ENCODE measurements at places on chromosomes 2 and 18.

DNA sequence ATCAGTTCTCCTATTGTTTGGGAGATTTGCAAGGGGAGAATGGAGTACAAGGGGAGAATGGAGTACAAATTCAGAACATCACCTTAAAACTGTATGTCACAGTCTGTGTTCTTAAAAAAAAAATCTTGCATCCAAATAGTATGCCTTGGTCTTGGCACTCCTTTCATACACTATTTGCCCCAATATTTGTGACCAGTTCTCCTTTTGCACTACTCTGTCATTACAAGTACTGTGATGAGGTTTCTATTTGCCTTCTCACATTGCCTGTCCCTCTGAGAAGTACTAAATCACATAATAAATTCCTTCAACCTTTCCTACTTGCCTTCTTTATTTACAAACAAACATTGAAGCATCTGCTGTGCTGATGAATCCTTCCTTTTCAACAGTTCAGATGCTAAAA is 36.0 kb upstream of the NCK2 start:
- no peak for DNase-seq

DNA sequence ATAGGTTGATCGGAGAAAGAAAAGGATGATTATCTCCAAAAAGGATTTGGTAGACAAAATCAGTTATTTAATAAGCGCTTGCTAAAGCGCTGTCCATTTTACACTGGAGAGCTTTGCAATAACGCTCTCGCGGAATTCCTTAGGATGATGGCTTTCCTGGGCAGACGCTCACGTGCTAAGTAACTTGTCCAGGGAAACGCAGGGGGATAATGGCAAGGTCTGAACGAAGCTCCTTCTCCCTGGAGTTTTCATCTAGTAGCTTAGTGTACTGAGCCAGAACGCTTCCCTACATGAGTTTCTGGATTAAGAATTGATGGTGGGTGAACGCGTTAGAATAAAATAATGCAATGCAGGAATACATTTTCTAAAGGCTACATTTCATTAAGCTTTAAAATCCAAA is 739.5 kb upstream of the SALL3 start:
- no peak for DNase-seq

GRCh38 chr2:238129166-238130010 is 9.1 kb upstream of the KLHL30 start:
- DNase-seq, result no peak

DNA sequence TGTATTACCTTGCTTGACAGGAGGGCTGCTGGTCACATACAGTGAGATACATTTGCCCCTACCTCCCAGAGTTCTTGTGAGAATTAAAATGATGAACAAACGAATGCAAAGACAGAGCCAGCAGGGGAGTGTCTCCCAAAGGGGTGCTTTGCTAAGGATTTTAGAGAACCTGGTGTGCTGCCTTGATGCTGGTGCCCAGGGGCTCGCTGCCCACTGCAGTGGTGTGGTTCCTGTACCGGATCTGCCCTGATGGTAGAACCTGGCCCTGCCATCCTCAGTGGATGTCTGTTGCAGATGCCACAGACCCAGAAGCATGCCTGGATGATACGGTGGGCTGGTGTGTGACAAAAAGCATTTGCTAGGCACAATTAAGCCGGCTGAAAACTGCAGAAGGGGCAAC is 414.8 kb upstream of the HS6ST1 start:
- no peak for DNase-seq

- DNase-seq, result no peak
Observed at GRCh38 chr2:174142290-174142689, 106.0 kb downstream of the OLA1 start.

GRCh38 chr2:45130736-45131135 is 121.5 kb upstream of the SIX2 start:
- no peak for DNase-seq

GRCh38 chr2:25164561-25164960 is 3.8 kb downstream of the POMC start:
- no peak for DNase-seq

DNA sequence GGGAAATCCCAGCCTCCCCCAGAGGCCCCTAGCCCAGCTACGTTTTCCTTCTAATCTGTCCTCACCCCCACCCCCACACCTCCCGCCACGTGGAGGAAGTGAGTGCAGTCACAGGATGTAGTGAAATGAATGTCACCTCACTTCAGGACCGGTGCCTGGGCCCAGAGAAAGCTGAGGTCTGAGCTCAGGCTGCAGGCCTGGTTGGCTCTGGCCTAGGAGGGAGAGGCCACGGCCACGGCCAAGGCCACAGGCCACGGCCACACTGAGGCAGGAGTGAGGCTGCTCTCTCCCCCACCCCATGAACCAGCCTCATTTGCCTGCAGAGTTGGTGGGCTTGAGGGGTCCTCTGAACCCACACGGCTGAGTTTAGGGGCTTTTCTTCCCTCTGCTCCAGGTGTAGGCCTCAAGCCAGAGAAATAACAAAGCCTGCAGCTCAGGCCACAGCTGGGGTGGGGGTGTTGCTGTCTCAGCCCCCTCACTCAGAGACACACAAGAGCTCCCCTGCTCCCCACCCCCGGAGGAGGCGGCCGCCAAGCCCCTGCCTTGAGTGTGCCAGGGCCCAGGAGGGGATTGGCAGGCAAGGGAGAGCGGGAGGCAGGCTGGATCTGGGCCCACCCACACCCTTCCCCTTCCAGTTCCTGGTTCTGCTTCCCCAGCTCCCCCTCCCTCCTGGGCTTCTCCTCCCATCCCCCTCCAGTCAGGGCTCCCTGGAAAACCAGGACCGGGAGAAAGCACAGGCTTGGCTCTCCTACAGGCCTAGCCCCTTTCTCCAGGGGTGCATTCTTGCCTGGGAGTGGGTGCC is 27.0 kb downstream of the DNMT3A start:
- DNase-seq, result peak; percentile 33

DNA sequence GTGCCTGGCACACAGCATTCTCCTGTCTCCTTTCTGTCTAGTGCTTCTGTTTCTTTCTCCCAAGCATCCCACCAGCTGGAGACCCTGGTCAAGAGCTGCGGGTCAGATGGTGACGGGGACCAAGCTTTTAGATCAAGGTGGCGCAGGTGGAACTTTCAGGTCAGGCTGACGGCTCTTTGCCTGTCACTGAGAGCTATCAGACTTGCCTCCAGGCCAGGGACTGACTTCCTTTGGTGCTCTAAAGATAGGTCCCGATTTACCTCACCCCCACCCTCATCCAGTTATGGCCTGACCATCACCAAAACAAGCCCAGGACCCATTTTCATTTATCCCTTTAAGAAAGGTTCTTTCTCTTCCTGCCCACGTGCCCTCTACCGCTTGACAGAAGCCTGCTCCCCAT is 1.2 kb upstream of the EMILIN1 start:
- DNase-seq, result no peak

All from K562 (cell line).